ENCODE measurements at places on chromosomes 4 and X.

DNA sequence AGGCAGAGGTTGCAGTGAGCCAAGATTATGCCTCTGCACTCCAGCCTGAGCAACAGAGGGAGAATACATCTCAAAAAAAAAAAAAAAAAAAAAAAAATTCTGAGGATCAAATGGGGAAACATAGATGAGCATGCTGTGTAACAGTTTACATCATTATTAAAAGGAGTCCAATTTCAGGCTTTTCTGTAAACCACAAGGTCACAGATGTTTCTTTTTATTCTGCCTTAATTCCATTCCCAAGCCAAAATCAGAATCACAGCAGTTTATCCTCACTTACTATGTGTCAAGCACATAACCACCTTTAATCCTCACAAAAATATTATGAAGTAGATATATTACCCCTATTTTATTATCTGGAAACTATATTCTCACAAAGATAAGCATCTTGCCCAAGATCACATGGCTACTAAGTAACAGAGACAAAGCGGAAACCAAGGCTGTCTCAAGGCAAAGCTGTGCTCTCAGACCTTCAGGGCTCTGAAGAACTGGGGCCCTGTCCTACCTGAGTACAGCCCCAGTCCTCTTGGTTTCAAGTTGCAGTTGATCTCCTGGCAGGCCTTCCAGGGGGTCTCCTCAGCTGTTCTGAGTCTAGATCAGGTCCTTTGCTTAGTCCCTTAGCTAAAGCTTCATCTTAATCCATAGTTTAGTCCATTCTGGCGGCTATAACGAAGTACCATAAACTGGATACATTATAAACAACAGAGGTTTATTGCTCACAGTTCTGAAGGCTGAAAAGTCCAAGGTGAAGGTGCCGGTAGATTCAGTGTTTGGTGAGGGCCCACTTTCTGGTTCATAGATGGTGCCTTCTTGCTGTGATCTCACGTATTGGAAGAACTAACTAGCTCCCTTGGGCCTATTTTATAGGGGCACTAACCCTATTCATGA is 141.3 kb downstream of the PALLD start:
- no peak for DNase-seq

- no peak for DNase-seq
Measured at GRCh38 chr4:112704991-112705845, 68.3 kb downstream of the LARP7 start.

GRCh38 chrX:73681408-73681807 is 118.4 kb downstream of the CHIC1 start:
- no peak for DNase-seq

GRCh38 chr4:54268151-54268550 is 39.1 kb downstream of the PDGFRA start:
- DNase-seq, result no peak

GRCh38 chr4:117773064-117773936 is 261.0 kb upstream of the NDST3 start:
- DNase-seq, result no peak

DNA sequence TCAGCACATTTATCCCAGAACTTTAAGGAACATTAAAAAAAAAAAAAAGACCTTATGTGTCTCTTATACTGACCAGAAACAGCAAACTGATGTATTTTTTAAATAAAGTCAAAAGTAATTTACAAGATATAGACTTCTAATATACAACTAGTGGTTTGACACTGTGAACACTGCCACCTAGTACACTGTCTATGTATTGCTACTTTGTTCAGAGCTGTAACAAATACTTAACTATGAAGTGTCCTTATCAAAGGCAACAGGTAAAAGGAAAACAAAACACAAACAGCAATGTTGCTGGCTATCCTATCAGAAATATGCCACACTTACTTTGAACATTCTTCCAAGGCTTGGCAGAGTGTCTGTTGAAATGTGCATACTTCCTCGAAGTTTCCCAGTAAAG is 60.4 kb downstream of the CD40LG start:
- DNase-seq, result no peak

DNA sequence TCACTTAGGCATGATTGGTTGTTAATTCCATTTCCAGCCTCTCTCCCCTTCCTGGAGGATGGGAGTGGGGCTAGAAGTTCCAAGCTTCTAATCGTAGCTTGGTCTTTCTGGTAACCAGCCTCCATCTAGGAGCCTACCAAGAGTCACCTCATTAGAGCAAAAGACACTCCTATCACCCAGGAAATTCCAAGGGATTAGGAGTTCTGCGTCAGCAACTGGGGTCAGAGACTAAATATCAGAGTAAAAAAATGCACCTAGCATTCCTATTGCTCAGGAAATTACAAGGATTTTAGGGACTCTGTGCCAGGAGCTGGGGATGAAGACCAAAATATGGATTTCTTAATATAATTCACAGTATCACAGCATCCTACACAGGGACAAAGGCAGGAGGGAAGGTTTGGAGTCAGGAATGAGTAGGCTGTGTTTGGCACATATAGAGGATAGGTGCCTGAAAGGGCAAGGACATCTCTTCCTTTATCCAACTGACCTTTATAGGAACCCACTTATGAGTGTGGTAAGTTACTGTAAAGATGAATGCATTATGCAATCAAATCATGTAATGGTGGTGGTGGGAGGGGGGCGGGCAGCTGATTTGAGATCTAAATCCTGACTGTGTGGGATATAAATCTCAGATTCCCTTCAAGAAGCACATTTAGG is 30.5 kb upstream of the LIMCH1 start:
- DNase-seq, result no peak

DNA sequence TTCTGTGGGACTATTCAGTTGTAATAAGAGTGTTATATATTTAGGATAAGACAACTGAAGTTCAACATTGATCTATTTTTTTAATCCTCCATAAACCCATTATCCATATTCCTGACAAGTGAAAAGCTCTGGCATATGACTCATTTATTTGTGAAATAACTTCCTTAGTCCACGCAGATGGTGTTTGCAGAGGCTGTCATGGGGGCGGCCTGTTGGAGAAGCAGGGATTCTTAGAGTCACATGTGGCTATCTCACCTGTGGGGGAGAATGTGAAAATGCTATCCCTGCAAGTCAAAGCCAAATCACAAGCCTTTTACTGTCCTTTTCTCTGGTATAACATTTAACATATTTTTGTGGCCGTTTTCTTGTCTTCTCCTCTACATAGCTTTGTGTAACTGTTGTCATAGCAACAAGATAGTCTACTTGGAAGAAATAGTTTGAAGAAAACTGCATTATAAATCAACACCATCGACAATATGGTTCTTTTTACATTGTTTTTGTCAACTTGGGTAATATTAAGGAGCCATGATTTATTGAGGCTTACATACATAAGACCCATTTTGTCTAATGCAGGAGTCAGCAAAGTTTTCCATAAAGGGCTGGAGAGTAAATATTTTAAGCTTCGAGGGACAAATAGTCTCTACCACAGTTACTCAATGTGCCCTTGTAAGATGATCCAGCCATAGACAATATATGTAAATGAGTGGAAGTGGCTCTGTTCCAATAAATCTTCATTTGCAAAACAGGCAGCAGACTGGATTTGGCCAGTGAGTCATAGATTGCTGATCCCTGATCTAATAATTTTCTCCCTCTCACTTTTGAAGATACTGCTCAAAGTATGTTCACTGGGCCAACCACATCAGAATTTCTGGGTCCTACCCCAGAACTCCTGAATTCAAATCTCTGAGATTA is 395.0 kb downstream of the DTHD1 start:
- DNase-seq, result no peak

DNA sequence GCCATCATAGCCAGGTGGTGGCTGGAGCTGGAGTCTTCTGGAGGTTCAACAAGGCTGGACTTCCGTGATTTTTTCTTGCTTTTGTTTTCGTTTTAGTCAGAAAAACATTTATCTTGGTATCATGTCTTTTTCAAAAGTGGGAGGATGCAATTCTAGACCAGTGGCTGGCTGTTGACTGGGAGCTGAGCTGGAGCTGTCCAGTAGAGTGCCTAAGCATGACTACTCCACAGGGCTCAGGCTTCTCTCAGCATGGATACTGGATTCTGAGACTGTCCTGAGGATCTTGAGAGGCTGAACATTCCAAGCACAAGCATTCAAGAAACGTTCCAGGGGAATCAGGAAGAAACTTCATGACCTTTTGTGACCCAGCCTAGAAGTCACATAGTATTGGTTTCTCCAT is 598.1 kb downstream of the MID1IP1 start:
- DNase-seq, result no peak

DNA sequence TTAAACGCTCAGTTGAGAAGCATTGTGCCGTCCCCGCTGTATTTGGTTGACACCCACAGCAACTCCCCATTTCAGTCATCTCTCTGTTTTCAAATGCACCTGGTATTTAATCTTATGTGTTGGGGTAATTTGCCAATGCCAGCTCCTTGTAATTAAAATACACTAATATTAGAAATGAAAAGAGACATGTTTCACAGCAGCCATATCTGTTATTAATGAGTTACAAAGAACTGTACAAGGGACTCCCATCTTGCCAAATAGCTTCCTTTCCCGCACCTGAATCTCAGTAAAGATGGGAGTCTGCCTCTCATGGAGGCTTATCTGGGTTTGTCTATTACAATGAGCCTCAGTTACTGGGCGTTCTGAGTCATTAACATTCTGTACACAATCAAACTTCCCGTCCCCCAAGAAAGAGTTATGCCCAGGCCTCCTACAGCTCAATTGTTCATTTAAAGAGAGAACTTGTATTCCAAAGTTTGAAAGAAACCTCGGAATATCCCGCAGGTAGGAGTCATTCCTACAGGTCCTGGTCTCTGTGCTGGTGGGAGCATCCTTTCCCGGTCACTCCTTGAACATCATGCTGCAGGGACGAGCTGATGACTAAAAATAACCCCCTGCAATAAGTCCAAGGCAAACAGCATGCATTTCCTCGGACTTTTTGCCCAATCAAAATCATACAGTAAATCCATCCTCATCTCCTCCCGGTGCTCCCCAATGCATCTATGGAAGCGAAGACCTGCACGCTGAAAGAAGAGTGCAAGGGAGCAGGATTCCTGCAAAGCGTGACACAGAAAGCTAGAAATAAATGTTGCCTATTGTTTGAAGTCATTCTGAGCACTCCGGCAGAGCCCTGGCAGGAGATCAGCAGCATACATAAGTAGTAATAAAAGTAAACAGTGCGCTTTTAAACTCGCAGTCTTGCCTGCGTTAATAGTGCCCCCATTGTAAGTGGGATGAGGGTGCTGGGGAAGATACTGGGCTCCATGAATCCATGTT is 926 bp downstream of the NDP start:
- DNase-seq, result no peak

DNA sequence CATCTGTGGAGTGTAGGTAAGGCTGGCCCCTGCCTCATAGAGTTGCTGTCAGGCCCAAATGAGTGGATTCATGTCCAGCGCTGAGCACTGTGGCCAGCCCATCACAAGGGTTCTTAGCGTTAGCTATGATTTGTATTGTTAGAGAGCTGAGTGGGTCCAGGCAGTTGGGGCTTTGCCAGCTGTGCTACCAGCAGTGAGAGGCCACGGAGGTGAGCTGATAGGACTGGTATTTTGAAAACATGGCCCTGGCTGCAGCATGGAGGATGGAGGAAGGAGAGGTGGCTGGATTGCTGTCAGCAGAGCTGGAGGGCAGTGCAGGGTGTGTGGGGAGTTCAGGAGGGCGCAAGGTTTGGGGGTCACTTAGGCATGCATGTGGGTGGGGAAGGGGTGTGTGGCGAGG is 69.8 kb downstream of the PSAPL1 start:
- no peak for DNase-seq
